ENCODE measurements at places on chromosomes 6 and 20.

DNA sequence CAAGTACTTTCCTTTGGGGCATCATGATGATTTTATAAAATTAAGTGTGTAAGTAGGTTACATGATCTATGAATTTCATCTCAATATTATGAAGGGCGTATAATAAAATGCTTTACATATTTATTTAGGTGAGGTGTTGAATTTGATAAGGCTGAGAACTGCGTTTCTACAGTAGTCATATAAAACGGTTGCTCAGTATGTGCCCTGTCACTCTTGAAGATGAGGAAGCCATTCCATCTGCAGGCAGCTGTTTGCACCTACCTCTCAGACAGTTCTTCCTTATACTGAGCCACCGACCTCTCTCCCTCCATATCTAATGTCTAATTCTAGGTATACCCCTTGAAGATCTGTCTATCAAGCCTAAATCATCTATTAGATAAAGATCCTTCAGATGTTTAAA is 16.1 kb downstream of the NCOA7 start:
- DNase-seq: no peak

DNA sequence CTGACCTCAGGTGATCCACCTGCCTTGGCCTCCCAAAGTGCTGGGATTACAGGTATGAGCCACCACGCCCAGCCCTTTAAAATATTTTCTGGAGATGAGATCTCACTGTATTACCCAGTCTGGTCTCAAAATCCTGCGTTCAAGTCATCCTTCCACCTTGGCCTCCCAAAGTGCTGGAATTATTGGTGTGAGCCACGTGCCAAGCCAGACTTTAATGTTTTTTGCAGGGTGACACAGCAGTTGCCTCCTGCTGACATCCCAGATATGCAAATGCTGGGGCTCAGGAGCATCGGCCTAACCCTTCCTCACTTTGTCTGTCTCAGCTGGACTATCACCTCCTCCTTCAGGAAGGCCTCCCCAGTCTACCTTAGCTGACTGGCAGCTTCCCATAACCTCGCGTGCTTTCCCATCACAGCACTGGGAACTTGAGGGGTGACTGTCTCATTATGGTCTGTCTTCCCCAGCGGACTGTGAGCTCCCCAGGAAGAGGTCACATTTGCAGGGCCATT is 14.3 kb upstream of the ID1 start:
- DNase-seq: peak; percentile 46

GRCh38 chr20:48357714-48358113 is 470.1 kb downstream of the PREX1 start:
- no peak for DNase-seq

GRCh38 chr6:36364669-36365479 is 22.6 kb downstream of the ETV7 start:
- no peak for DNase-seq

DNA sequence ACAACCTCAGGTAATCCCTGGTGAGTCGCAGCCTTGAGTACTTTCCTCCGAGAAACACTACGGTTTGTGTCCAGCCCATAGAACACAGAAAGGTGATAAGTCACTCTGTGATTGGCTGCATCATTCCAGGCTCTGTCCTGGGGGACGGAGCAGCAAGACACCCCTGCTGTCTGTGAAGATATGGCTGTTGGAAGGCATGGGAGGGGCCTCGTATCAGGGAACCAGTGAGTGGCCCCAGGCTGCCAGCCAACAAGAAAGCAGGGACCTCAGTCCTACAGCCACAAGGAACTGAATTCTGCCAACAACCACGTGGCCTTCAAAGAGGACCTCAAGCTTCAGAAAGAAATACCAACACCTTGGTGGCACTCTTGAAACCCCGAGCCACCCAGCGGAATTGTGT is 6.4 kb upstream of the EEF1A2 start:
- DNase-seq: no peak

DNA sequence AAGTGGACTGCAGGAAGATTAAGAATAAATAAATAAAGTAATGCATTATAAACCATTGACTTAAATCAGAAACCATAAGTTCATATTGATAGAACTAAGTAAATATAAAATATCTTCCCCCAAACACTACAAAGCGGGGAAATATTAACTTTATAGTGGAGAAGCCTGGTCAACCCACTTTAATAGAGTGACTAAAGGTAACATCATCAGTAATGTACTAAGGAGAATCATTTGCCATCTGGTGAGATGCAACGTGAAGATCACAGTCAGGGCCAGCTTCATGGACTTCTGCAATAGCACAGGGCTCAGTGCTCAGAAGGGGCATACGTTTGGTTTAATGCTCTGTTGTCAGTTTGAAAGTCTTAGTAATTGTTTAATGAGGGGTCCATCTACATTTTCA is 58.8 kb upstream of the CD83 start:
- no peak for DNase-seq

- DNase-seq: no peak
Observed at GRCh38 chr6:674956-675355, 18.0 kb downstream of the EXOC2 start.

DNA sequence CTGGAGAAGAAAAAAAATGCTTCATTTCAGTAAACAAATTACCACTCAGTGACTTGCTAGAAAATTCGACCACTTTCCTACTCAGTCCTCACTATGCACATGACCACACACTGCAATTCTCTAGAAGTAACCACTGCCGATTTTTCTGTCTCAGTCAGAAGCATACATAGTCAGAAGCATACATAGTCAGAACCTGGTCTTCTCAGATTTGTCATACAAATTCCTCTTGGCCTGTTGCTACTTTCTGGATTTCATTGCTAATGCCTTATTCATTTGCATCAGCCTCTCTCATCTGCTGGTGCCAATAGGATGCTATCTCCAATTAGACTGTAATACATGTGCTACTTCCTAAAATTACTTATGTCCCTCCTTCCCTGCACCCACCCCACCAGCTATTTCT is 10.2 kb upstream of the KIF16B start:
- DNase-seq: no peak

DNA sequence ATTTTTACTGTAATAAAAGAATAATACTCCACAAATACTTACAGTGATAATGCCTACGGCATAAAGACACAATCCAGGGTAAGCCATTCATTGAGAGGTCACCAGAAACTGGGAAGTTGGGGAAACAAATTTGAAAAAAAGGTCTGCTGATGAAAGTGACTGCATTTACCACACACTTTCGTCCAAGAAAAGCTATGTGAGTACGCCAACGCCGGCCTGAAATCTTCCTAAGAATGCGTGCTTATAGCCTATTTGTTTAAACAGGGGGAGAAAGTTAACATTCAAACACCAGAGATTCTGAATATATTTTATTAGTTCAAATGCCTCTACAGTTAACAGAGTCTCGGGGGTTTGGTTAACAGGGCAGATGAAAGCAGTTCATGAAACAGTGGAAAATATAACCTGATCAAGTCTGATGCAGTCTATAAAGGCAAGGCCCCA is 657 bp upstream of the LTV1 start:
- no peak for DNase-seq

GRCh38 chr6:158836625-158837311 is 17.6 kb upstream of the EZR start:
- no peak for DNase-seq

GRCh38 chr6:146583966-146584365 is 14.8 kb upstream of the ADGB start:
- DNase-seq: no peak

GRCh38 chr20:63183422-63184146 is 32.3 kb downstream of the YTHDF1 start:
- peak; percentile 59 for DNase-seq

GRCh38 chr6:111291336-111292259 is 191.4 kb downstream of the REV3L start:
- DNase-seq: no peak

- no peak for DNase-seq
Observed at GRCh38 chr6:33974030-33974429, 170.2 kb upstream of the MLN start.

GRCh38 chr6:29424575-29424974 is 9.8 kb downstream of the OR12D1 start:
- DNase-seq: no peak

- no peak for DNase-seq
Observed at GRCh38 chr20:37518059-37518458, 3.0 kb upstream of the NNAT start.

GRCh38 chr20:45157962-45158361 is 16.7 kb upstream of the PI3 start:
- DNase-seq: no peak

DNA sequence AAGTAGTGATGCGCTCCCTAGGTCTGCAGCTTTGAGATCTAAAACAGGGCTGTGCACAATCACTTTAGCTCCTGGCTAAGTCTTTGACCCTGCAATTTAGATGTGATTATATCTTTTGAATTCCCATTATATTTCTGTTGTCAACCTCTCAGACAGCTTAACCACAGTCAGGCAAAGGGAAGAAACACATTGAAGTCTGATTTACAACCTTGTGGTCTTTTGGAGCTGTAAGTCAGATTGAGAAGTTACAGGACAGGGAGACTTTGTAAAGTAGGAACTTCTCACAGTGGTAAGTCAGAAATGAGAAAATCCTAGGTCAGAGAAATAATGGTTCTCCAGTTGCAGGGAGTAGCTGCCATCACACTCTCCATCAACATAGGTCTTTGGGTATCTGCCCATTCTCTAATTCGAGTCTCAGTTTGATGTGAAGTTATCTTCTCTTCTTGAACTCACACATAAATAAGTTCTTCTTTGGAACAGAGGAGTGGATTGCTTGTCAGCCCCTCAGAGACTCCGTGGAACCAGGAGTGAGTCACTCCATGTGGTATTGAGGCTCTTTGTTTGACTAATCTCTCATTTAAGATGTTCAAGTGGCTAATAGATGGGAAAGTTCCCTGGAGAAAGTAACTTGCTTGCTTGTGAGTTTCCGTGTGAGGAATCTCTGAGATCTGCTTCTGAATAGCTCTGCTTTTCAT is 35.0 kb upstream of the SGK1 start:
- DNase-seq: no peak

GRCh38 chr6:124795643-124796463 is 166.4 kb upstream of the RNF217 start:
- DNase-seq: peak; percentile 40
